Globus pallidus (tissue), 1 donor: ENCODE measurements at places on chromosomes 3 and 15.

GRCh38 chr3:100725935-100726513, 16.7 kb downstream of the TFG start:
- no peak for DNase-seq

GRCh38 chr3:57852896-57853295, 96.8 kb downstream of the SLMAP start:
- no peak for DNase-seq

DNA sequence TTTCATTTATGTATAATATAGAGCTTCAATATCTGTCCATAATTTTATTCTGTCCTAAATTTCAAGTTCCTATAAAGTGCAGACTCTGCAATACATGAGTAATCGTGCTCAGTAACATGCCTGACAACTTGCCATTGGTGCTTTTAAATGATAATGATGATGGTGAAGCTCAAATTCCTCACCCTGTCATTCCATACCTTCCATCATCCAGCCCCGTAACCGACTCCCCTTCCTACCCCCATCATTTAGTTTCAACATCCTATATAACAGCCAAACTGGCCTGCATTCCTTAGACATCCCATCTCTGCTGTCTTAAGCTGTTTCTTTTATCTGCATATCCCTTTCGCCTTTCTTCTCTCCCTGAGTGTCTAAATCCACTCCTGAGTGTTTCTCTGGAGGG, 67.2 kb upstream of the DLG1 start:
- DNase-seq, result no peak

DNA sequence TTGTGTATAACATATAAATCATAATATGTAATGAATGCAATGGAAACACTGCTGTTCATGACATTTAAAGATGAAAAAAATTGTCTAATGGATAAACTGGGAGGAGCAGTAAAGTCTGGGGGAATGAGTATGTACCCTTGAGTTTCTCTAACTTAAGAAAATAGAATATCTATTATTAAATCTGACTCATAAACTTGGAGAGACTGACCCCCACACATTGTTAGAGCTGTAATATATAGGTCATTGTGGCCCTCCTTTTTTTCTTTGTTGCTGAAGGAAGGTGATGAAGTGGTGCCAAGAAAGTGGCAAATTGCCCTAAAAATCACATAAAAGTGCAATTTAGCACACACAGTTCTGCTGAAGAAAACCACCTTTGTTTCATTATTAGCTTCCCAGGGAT, 389.8 kb upstream of the RARB start:
- DNase-seq, result no peak

GRCh38 chr3:13570391-13571194, 21.7 kb downstream of the FBLN2 start:
- no peak for DNase-seq

GRCh38 chr3:108489776-108490175, 20.6 kb downstream of the MYH15 start:
- DNase-seq, result peak; percentile 69

DNA sequence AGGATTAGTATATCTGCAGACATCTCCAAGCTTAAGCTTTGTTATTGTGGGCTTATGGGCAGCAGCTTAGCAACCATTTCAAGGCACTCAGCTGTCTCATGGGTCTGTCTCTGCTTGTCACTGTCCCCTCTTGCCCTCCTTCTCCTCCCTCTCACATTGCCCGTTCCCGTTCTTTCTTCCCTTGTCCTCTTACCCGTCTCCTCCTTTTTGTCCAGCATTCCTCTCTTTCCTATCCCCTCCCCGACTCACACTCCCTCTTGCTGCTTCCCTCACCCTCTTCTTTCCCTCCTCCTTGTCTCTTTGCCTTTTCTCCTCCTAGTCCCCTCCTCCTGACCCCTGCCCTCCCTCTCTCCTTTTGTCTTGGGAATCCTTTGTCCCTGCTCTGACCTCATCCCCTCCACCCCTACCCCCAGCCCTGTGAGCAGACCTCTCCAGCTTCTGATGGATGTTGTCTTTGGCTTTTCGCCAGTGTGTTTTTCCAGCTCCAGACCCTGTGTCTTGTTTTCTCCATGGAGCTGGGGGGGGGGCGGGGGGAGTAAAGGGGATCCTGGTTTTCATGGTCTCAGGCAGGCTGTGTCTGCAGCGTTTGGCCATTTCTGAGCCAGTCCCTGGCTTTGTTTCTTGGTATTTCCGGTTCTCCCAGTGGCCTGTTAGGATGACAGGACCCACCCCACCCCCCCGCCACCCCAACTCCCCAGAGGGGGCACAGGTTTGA, 47.9 kb upstream of the TRAK1 start:
- no peak for DNase-seq

DNA sequence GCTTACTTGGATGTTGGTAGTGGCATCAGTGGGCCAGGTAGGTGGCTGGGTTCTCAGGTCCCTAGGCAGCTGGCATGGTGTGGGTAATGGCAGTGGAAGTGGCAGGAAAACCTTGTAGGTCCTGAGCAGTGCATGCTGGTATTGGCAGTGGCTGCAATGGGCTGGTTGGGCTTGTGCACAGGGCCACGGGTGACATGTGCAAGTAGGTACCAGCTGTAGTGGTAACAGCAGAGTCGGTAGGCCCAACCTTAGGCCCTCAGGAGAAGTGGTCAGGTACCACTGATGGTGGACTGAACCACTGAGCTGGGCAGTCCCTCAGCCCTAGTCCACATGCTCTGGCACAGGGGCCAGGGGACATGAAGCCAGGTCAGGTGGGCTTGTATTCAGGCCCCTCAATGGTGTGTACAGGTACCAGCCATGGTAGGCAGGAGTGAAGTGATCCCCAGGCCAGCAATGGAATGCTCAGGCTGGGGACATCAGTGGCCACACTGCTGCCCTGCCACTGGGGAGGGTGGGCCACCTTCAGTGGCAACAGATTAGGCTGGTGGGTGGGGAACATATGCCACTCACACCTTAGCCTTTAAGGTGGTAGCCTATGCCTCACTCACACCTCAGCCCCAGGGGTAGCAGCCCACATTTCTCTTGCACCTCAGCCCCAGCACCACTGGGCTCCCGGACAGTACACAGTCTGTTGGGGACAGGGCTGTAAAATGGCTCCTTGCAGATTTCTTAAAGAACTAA, 118.1 kb downstream of the LRRK1 start:
- no peak for DNase-seq

DNA sequence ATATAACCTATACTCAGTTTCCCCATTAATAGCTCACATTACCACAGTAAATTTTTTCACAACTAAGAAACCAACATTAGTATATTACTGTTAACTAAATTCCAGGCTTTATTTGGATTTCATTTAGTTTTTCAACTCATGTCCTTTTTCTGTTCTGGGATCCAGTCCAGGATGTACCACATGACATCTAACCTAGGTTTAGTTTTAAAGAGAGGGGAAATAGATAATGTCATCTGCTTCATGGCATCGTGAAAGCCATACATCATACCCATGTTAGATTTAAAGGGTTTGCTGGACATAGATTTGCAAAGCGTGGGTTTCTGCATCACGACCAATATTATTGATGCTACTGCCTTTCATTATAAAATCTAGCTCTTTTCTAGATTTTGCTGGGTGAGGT, 33.2 kb upstream of the RPP14 start:
- DNase-seq, result no peak

DNA sequence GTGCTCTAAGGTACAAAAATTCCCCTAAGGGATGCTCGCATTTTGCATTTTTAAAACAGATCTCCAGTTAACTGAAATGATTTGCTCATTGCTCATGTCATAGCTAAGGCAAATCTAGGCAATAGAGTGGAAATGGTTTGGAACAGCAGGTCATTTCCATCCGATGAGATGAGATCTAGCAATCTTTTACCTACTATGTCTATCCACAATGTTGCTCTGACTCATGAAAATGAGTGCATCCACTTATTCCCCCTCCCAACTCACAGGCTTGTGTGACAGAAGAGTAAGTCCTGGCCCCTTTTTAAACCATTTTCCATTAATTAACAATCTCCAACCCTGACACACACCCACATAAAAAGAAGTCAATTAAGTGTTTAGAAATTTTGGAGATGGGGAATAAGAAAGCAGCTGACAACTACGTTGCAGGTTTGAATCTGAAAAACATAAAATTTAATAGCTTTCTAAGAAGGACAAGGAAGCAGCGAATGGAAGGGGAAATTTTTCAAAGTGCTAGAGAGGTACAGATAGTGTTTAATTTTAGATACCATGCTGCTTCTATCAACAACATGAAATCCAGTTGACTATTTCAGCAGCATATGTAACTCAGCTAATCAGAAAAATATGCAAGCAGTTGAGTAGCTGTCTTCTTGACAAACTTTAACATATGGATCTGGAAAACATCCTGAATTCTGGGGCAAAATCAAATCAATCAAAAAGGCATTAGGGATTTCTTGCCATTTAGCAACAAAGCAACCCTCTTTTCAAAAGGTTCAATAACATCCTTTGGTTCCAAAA, 112.0 kb downstream of the TMCO5A start:
- no peak for DNase-seq

DNA sequence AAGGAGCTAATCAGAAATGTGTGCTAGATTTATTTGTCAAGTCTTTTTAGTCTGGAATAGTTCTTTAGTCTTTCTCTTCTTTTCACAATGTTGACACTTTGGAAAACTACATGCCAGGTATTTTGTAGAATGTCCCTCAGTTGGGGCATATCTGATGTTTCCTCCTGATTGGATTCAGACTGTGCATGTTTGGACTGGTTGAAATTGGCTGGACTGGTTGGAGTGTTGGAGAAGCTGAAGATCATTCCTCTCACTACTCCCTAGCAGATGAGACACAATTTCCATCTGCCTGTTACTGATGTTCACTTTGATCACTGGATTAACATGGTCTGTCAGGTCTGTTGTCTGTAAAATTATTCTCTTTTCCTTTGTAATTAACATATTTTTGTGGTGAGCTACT, 3.7 kb downstream of the NME9 start:
- DNase-seq, result no peak

DNA sequence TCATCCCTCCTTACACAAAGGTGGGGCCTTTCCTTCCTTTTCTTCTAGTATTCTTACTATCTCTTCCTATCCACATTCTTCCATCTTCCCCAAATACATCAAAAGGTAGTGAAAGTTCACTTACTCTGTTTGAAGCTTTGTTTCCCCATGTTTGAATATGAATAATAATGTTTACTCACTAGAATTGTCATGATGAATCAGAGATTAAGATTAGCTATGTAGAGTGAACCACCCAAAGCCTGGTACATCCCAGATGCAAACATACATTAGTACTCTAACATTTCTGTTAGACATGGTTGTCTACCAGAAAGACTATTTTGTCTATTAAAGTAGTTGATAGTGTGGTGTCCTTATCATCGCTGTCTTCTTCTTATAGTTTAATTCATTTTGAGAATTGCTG, 327.1 kb upstream of the TBC1D5 start:
- DNase-seq, result no peak

DNA sequence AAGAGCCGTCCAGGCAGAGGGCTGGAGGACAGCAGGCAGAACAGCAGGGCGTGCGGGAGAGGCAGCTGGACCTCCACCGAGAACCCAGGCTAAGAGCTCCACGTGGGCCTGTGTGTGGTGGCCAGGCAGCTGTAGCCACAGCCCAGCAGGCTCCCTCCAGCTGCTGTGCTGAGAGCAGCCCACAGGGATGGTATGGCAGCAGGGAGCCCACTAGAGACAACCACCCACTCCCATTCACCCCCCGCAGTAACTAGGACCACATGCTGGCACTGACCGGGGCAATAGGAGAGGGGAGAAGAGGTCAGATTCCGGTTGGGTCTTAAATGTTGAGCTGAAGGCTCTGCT, 25.6 kb upstream of the MUSTN1 start:
- no peak for DNase-seq

GRCh38 chr15:46416544-46416943, 781.7 kb downstream of the SQOR start:
- DNase-seq, result no peak

GRCh38 chr3:23804441-23805209, 1.1 kb upstream of the UBE2E1 start:
- DNase-seq, result no peak

GRCh38 chr3:118628704-118629341, 405.8 kb downstream of the IGSF11 start:
- DNase-seq, result peak; percentile 80

GRCh38 chr3:194325424-194326153, 25.5 kb downstream of the CPN2 start:
- no peak for DNase-seq

GRCh38 chr3:125232401-125232800, 19.9 kb upstream of the SLC12A8 start:
- no peak for DNase-seq

DNA sequence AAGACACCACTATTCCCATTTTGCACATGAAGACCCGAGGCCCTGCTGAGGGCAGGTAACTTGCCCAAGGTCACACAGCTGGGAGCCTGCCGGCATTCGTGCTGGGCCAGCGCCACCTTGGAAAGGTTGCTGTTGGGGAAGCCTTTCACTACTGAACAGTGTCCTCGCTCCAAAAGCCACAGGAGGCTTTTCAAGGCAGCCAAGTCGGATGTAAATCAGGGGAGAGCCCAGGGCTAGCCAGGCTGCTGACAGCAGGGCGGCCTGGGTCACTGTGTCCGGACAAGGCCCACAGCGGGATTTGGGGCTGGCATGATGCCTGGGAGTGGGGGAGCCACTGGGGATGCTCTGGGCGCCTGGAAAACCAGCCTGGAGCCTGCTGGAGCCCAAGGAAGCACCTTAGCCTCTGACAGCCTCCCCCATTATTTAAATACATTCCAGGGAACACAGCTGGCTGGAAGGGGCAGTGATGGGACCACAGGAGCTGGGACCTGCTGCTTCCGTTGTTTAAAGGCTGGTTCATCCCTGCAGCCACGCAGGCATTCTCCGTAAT, 10.5 kb downstream of the SLC6A6 start:
- DNase-seq, result peak; percentile 29

GRCh38 chr3:54783611-54784010, 144.2 kb downstream of the LRTM1 start:
- no peak for DNase-seq
